ENCODE measurements at places on chromosomes 1 and 21. TPM values are rescaled to one million over a fixed set of nuclear protein-coding genes. Genes with fewer than 3 reads are reported as not detected.
A peak's percentile ranks its signal among the peaks of the same experiment; 100 is the strongest.

Gene GJA4
- polyA plus RNA-seq, result 0.86 TPM

Gene NTMT2
- polyA plus RNA-seq, result 0.55 TPM

GRCh38 chr1:169610858-169611257 lies 19.1 kb downstream of the SELP start:
- DNase-seq, result no peak

GRCh38 chr1:169557131-169557530 lies 29.1 kb downstream of the F5 start:
- no peak for DNase-seq

GRCh38 chr21:31107871-31108270 lies 69.6 kb upstream of the KRTAP19-8 start:
- no peak for DNase-seq

DNA sequence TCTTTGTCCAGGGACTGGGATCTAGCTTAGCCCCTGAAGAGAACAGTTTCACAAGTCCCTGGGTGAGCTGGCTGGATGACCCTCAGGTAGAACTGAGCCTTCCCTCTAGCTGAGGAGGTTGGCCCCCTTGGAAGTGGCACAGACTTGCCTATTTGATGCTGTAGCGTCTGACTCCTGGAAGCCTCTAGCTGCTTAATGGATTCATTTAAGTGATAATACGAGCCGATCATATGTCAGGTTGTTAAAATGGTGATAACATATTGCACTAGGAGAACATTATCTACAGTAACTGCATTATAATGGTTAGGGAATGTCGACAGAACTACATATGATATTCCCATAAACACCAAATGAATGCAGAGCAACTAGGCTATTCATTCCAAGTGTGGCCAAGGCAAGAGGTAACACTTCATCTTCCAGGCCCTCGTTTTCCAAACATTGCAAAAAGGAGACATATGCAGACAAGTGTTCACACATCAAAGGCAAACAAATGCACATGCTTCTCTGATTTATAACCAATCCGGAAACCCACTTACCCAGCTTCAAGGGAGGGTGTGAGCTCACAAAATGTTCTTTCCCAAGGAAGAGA lies 340.1 kb upstream of the PLXNA2 start:
- no peak for DNase-seq

- peak; percentile 18 for DNase-seq
These were observed 685.0 kb downstream of the ADGRL2 start for GRCh38 chr1:82485591-82486369.
